Fibroblast of the aortic adventitia (primary cell): ENCODE measurements at places on chromosomes 6 and 20. TPM values are rescaled to one million over a fixed set of nuclear protein-coding genes. Genes with fewer than 3 reads are reported as not detected.

GINS1 gene
- 7.9 and 15.9 TPM in 2 replicates for total RNA-seq

GPR6 gene
- total RNA-seq, result not detected in 2 replicates

HSPA12B gene
- 0.18 and 8.3 TPM in 2 replicates for total RNA-seq

SLC22A16 gene
- total RNA-seq, result 0.09 TPM in 1 of 2 replicates, not detected in the other

CST1 gene
- total RNA-seq, result 0.63 TPM in 1 of 2 replicates, not detected in the other
